ENCODE measurements at places on chromosomes 4 and X.
A peak's percentile ranks its signal among the peaks of the same experiment; 100 is the strongest.

- DNase-seq, result no peak
Observed at GRCh38 chr4:182185491-182185890, 57.7 kb upstream of the TENM3 start.

- no peak for DNase-seq
Observed at GRCh38 chr4:79574741-79575451, 166.9 kb upstream of the GK2 start.

DNA sequence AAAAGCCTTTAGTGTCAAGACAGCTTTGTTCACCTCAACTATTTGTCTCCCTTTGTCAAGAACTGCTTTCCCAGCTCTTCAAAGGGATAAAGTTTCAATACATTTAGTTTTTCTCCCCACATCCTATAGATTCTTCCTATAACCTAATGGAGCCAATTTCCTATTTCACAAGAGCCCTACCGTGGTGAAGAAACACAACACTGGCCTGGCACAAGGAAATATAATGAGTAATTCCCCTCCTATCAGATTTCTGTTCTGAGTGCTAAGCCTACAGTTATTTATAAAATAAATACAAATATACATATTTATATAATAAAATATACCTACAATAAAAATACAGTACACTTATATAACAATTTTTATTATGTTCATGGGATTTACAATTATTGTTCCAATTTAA is 89.9 kb downstream of the SHISA3 start:
- no peak for DNase-seq

DNA sequence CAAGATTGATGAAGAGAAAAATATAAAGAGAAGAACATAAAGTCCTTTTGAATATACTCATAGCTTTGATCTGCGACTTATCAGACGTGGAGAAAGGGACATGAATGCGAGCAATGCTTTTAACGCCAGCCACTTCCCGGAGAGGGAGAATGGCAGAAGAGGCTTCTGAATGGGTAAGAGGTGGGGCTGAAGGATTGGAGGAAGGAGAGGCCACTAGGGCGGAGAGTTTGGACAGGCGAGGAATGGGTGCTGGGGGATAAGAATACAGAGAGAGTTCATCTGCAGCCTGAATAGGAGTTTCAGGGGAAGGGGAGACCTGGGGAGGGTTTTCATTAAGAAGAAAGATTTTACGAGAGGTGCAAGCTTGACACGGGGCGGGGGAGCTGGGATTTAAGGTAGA is 2534.9 kb downstream of the PCDH7 start:
- DNase-seq, result no peak

DNA sequence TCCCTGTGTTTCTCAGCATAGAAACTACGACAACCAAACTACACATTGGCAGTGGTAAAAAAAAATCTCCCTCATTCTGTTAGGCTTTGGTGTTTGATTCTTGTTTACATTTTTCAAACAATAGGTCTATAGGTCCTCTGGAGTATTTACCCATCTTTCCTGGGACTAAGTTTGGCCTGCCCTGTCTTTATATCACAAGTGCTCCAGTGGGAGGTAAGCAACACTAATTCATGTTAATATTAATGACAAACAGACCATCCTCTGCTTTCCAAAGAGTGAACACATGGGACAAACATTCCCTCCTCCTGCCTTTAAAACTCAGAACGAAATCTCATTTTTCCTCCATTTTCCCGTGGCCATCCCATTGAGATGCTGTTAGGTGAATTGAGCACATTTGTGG is 514.1 kb upstream of the INTU start:
- no peak for DNase-seq

DNA sequence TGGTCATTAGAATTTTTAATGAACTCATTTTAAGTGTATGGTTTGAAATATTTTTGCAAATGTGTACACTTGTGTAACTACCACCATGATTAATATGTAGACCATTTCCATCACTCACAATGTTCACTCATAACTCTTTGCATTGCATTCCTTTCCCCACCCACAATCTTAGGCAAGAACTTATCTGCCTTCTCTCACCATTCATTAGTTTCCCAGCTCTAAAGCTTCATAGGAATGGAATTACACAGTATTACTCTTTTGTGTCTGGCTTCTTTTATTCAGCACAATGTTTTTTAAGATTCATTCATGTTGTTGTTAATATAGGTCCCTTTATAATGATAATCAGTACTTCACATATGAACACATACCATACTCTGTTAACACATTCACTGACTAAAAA is 106.1 kb downstream of the ARAP2 start:
- no peak for DNase-seq

GRCh38 chrX:41302370-41302769 is 31.6 kb upstream of the DDX3X start:
- DNase-seq, result no peak

DNA sequence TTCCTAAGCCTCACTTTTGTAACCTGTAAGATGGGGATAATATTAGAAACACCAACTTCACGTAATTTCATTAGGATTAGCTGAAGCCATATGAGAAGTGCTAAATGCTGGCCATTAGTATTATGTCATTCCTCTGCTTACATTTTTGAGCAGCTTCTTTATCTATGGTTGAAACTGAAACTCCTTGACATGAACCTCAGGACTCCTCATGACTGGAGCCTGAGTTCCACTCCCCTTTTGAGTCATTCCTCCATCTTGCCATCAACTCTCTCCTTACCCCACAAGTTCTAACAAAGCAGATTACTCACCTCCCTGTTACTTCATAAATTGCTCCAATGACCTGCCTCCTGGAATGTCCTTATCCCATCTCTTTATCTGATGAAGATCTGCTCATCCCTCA is 123.2 kb upstream of the KCNIP4 start:
- no peak for DNase-seq

- DNase-seq, result no peak
Observed at GRCh38 chr4:38500433-38500832, 163.6 kb upstream of the KLF3 start.

DNA sequence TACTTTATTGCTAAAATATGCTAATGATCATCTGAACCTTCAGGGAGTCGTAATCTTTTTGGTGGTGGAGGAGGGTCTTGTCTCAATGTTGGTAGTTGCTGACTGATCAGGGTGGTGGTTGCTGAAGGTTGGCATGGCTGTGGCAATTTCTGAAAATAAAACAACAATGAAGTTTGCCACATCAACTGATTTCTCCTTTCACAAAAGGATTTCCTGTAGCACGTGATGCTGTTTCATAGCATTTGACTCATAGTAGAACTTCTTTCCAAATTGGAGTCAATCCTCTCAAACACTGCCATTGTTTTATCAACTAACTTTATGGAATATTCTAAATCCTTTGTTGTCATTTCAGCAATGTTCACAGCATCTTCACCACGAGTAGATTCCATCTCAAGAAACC is 19.3 kb downstream of the DDIT4L start:
- no peak for DNase-seq

DNA sequence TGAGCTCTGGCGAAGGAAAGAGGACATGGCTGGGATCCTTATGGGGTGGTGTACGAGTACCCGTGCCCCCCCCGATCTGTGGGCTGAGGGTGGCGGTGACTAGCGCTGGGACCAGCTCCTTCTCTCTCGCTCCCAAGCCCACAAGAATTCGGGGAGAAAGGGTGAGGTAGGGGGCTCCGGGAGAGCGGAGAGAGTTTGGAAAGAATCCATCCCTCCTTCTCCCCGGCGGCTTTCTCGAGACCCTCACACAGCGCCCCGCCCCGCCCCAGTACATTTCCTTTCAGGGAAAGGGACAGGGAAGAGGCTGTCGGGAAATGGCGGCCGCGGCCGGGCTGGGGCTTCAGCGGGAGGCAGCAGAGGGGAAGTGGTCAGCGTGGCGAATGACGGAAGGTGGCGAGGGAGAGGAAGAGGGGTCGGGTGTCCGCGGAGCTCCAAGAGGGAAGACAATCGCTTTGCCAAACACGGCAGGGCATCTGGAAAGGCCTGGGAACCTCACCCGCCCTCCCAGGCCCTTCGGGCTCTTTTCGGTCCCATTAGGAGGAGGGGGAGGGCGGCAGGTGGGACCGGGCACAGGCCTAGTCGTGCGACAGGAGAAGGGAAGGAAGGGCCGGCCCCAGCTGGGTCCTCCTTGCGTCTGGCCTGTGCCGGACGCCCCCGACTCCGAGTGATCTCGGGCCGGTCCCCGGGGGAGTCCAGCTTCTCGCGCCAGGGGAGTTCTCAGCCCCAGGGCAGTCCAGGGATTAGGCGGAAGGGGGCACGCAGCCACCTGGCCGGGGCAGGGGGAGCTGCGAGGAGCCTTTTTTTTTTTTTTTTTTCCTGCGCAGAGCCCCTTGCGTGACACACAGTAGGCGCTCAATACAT is 10.2 kb downstream of the HNRNPH2 start:
- DNase-seq, result peak; percentile 37

DNA sequence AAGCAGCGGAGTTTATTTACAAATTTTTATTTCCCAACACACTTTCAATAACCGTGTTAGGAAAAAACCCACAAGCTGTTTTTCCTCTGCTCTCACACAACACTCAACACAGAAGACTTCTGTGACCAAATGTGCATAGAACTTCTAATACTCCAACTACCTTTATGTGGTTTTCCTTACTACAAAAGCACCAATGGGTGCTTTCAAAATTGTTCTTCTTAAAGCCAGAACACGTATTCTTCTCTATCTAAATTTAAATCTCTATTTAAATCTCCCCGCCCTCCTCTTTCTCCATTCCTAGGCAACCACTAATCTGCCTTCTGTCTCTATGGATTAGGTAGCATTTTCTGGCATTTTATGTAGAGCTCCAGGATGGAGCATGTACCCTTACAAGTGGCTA is 90.0 kb downstream of the SHROOM2 start:
- DNase-seq, result no peak

- DNase-seq, result no peak
Observed at GRCh38 chr4:5120468-5120867, 69.2 kb downstream of the STK32B start.

DNA sequence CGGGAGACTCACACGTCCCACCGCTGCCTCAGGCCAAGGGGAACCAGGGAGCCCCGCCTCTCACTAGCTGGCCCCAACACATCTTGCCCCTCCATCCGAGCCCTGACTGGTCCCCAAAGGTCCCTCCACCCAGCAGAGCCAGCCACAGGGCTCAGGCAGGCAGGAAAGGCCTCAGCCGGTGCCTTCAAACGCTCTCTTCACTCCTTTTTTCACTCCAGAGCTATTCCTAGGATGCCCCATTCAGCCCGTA is 1.5 kb upstream of the ARHGAP4 start:
- DNase-seq, result no peak

DNA sequence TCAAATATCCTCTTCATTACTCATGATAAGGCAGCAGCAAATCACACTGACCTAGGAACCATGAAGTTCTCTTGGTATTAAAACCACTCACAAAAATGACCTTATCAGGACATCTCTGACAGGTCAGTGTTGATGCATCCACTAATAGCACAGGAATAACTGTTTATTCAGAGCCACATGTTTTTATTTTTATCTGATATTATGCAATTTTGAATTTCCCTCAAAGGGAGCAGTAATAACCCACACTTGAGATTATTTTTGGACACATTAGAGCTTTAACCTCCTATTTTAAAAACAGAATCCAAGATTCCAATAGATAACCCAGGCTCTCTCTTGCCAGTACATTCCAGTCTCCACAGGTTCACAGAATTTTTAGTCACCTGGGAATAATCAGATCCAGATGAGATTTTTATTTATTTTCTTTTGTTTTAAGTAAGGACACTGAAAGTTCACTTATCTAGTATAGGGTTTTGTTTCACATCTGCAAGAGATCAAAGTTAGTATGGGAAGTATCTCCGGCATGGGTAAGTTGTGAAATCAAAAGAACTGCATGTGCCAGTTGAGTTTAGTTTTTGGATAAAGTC is 36.3 kb upstream of the MYOZ2 start:
- no peak for DNase-seq

- DNase-seq, result no peak
Observed at GRCh38 chr4:79927931-79928330, 145.1 kb downstream of the ANTXR2 start.
